Thoracic aorta endothelial cell (primary cell): ENCODE measurements at places on chromosomes 7 and 10. TPM values are rescaled to one million over a fixed set of nuclear protein-coding genes. Genes with fewer than 3 reads are reported as not detected.

The DGKI gene
- 0.29 and 0.53 TPM in 2 replicates for total RNA-seq

The TAS2R3 gene
- 1.4 and 1.7 TPM in 2 replicates for total RNA-seq

The HABP2 gene
- total RNA-seq, result not detected in 2 replicates

The SKIDA1 gene
- total RNA-seq, result 0.66 and 0.72 TPM in 2 replicates

The IGFBP1 gene
- total RNA-seq, result 0.72 and 0.80 TPM in 2 replicates

The CHAT gene
- total RNA-seq, result not detected in 2 replicates

The ADCYAP1R1 gene
- 0.93 and 8.5 TPM in 2 replicates for total RNA-seq

The FBXL13 gene
- 1.3 and 1.6 TPM in 2 replicates for total RNA-seq

The ITGA8 gene
- total RNA-seq, result 0.13 and 0.65 TPM in 2 replicates

The ATOH7 gene
- total RNA-seq, result not detected in 2 replicates

The HPSE2 gene
- not detected in 2 replicates for total RNA-seq

The HTRA1 gene
- 22.4 and 37.0 TPM in 2 replicates for total RNA-seq

The MORN4 gene
- total RNA-seq, result 3.9 and 4.3 TPM in 2 replicates

The CYP3A4 gene
- total RNA-seq, result not detected in 2 replicates

The PPP2R2D gene
- total RNA-seq, result 31.7 and 37.9 TPM in 2 replicates

The CYP3A5 gene
- not detected in 2 replicates for total RNA-seq

The LAMB4 gene
- 0.66 and 0.86 TPM in 2 replicates for total RNA-seq

The BEND7 gene
- total RNA-seq, result 12.9 and 24.3 TPM in 2 replicates

The PTPRN2 gene
- 0.66 and 1.3 TPM in 2 replicates for total RNA-seq

The KAZALD1 gene
- 2.4 and 2.9 TPM in 2 replicates for total RNA-seq

The GRB10 gene
- total RNA-seq, result 98.8 and 131 TPM in 2 replicates

The COL26A1 gene
- total RNA-seq, result not detected in 2 replicates

The OR6V1 gene
- not detected in 2 replicates for total RNA-seq

The CYCS gene
- total RNA-seq, result 102 and 127 TPM in 2 replicates

The CARD11 gene
- 10.1 and 29.8 TPM in 2 replicates for total RNA-seq
